ENCODE measurements at places on chromosomes 11 and 22.

DNA sequence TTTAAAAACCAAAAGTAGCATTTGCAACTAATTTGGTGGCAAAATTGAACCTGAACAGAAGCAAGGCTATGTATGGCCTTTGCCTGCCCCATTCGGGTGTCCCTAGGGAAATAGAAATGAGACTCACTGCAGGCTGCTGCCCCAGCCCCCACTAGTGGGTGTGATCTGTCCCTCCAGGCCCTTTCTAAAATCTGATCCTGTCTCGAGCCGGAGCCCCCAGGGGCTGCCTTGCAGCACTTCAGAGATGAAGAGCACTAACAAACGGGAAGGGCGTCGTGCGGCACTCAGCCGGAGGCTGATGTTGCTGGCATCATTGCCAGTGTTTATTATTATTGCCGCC, 43.2 kb downstream of the CD82 start:
- DNase-seq = no peak

GRCh38 chr11:8922691-8923090, 10.1 kb downstream of the C11orf16 start:
- no peak for DNase-seq

- DNase-seq = no peak
Measured at GRCh38 chr22:46074771-46075551, 75.4 kb upstream of the PPARA start.

- DNase-seq = no peak
Measured at GRCh38 chr11:67312187-67313021, 9.1 kb downstream of the SSH3 start.

- no peak for DNase-seq
Measured at GRCh38 chr11:14445542-14446530, 53.8 kb downstream of the COPB1 start.

DNA sequence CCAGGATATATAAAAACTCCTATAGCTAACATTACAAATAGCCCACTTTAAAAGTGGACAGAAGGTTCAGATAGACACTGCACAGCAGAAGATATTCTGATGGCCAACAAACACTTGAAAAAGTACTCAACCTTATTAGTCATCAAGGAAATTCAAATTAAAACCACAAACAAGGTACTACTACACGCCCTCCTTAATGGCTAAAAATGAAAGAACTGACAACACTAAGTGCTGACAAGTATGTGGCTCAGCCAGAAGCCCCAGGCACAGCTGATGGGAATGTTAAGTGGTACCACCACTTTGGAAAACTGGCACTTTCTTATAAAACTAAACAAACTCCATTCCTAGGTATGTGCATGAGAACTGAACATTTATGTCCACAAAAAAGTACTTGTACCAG, 320.1 kb downstream of the TBC1D22A start:
- DNase-seq = no peak

GRCh38 chr22:22125579-22126468, 118.8 kb upstream of the VPREB1 start:
- no peak for DNase-seq

GRCh38 chr22:26033071-26033470, 136.2 kb upstream of the SEZ6L start:
- DNase-seq = no peak

- DNase-seq = no peak
Measured at GRCh38 chr11:47272706-47273105, 2.8 kb downstream of the MADD start.

- DNase-seq = no peak
Measured at GRCh38 chr11:63872800-63873197, 33.9 kb downstream of the MARK2 start.

GRCh38 chr11:70354629-70355028, 43.7 kb upstream of the CTTN start:
- DNase-seq = no peak

- DNase-seq = no peak
Measured at GRCh38 chr22:49323751-49324415, 503.8 kb downstream of the BRD1 start.

GRCh38 chr11:58600510-58600909, 21.6 kb downstream of the ZFP91 start:
- no peak for DNase-seq

GRCh38 chr22:17097062-17097461, 12.3 kb downstream of the IL17RA start:
- no peak for DNase-seq
